ENCODE measurements at places on chromosomes 2 and 18.

DNA sequence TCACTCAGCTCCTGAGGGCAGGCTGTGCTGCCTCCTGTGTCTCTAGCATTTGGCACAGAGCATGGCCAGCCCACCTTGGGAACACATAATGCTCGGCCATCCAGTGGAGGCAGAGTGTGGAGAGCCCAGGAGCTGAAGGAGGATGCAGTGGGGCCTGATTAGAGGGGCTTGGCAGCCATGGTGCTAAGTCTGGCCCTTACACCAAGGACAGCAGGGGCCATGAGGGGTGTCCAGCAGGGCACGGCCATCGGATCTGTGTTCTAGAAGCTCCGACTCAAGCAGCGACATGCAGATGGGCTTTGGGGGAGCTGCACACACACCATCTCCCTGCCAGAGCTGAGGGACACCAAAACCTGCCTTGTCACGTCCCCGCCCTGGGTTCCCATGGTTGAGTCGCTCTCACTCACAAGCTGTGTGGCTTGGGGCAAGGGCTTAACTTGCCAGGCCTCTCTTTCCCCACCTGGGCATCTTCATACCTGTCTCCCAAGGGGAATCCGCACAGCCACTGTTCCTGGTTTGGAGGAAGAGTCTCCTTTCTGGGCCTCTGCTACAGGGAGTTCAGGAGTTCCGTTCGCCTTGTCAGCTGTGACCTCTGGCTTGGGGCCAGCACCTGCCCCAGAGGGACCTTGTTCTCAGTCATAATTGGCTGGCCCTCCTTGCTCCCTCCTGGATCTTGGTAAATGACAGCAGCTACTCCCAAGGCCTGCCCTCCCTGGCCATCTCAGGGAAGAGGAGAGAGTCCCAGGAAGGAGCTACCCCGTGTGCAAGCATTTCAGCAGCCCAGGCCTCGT is 1.3 kb upstream of the TOGARAM2 start:
- no peak for DNase-seq

- peak; percentile 14 for DNase-seq
Measured at GRCh38 chr2:237614151-237614720, 13.2 kb upstream of the LRRFIP1 start.

- DNase-seq: no peak
Measured at GRCh38 chr2:86781363-86781762, 9.3 kb downstream of the CD8A start.

DNA sequence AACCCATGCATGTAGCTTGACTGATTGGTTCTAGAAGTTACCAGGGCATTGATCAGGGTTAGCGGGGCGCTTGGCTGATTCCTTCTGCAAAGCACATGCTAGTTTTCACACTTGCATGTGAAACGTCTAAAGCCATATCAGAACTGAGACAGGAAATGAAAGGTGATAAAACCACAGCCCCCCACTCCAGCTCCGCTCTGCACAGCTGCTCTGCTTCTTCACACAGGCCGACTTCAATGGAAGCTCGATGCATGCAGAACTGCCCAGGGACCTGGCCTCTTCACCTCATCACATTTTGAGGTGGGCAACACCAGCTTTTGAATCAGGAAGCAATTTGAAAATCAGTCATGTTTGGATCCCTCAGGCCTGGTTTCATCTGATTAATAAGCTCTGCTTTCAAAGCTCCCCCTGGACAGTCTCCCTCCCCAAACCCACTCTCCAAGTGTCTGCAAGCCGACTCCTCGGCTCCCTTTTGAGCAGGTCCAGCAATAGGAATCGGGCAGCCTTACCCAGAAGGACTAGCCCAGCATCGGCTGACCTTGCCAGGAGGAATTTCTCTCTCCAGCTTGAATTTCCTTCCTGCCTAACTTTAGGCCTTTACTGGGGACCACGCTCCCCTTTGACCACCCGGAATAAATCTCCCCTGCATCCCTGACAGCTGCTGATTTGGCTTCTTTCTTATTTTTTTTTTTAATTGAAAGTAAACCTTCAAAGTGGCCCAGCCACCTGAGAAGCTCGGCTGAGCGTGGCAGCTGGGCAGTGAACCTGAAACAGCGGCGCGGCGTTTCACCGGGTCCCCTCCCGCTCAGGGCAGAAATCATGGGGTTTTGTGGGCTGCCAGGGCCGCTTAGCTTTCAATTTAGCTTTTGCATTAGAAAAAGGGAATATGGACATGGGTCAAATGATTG is 31.7 kb downstream of the HRH4 start:
- DNase-seq: peak; percentile 46
